SHP77 treated with DMSO at 0.1 percent for 48 hours (cell line): ENCODE measurements at places on chromosomes 6 and 20.

GRCh38 chr6:137490961-137491360, 3.2 kb downstream of the OLIG3 start:
- no peak for DNase-seq

DNA sequence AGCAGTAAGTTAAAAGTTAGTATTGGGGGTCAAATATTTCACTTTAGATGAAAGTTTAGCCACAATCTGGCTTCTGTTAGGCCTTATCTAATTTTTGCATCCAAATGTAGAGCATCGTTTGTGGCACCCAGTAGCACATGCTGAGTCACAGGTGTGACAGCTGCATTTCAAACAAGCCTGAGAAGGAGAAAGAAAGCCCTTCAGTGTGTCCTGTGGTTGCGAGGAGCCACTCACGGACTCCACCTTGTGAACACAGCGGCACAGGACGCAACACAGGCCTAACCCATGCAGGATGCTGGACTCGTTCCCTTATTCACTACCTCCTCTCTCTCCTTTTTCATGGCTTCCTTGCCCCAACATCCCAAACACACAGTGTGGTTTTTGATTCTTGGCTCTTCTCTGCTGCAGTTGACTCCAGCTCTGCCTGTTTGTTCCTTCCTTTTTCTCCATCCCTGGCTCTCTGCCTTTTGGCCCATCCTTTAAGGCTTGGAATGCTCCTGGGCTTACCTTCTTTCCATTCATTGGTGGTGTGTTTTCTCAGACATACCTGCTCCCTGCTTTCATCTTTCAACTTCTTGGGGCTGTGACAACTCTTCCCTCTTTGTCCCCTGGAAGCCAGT, 124.2 kb downstream of the SLC16A10 start:
- DNase-seq = no peak

- DNase-seq = no peak
These were observed 12.0 kb upstream of the SERPINB9 start for GRCh38 chr6:2915150-2915549.

DNA sequence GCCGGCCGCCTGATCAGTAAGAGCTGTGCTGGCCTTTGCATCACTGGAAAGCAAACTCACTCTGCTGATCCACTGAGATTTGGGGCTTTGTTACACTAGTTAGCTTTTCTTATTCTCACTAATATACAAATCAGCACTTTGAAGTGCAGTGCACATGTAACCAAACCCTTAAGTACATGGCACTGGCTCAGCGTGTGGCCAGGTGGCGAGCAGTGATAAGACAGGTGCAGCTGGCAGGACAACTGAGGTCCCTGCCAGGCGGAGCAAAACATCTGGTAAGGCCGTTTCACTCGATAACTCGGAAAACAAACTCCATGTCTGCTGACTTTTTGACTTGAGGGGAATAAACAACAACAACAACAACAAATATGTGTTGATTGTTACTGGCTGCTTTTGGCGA, 11.0 kb downstream of the GFRA4 start:
- no peak for DNase-seq

DNA sequence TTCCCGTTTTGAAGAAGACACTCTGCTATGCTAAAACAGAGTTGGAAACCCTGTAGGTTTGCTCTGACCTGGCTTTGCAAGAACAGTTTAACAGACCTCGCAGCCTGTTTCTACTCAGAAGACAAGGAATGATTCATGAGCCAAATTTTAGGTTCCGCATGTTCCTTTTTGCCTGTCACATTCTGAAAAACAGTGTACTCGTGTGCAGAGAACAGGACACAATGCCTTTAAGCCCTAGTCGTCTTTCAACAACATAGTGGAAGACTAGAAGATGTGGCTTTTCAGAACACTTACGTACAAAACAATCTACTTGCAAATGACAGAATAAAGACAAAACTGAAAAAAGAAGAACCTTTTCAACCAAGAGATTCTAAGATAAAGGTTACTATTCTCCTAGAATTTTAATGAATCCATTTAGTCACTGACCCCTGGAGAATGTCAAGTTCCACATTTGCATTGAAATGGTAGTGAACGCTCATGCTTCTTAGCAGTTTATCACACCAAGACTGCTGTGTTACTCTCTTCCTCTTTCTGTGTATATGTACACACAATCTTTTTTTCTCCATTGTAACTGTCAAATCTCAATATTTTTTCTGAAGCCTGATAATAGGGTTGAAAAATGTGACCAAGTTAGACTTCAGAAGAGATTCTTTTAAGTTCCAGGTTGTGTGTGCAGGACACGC, 220.7 kb upstream of the NRSN1 start:
- DNase-seq = no peak

- no peak for DNase-seq
These were observed 7.8 kb downstream of the NAA20 start for GRCh38 chr20:20024942-20025341.

DNA sequence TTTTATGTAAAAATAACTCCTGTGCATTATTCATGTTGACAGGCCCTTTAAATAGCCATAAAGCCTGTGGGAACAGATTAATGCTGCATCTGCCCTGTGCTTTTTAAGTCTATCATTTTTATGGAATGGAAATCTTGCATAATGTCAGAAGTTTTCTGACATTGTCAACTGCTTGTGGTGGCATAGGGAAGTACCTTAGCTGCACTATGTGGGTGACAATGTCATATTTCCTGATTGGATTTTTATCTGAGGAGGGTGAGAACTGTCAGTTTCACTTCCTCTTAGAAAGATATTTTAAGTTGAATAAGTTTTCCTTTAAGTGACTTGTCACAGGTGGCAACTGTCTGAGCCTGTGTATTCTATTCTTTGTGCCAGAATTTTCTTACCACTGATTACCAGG, 267.9 kb downstream of the PLCB1 start:
- DNase-seq = no peak

GRCh38 chr6:38975621-38976049, 72.9 kb upstream of the GLP1R start:
- DNase-seq = no peak

- no peak for DNase-seq
These were observed 1.8 kb downstream of the SEC63 start for GRCh38 chr6:107956181-107956580.

- no peak for DNase-seq
These were observed 116.5 kb downstream of the TCP11 start for GRCh38 chr6:35024551-35025054.

DNA sequence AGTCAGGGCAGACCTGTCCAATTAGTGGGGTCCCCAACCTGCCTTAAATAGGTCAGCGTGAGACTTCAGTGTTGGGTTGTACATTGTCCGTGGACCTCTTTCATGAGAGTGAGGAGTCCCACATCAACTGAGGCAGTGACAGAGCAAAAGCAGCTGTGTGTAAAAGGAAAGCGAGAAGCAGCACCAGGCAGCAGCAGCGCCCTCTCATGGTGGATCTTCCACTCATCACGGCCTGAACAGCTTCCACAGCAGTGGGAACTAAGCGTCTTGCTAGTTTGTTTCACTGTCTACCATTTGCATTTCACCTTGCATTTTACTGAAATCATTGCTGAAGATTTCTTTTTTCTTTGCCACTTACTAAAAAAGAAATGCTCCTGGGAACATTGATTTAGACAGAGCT, 333.8 kb downstream of the PKHD1 start:
- DNase-seq = no peak

DNA sequence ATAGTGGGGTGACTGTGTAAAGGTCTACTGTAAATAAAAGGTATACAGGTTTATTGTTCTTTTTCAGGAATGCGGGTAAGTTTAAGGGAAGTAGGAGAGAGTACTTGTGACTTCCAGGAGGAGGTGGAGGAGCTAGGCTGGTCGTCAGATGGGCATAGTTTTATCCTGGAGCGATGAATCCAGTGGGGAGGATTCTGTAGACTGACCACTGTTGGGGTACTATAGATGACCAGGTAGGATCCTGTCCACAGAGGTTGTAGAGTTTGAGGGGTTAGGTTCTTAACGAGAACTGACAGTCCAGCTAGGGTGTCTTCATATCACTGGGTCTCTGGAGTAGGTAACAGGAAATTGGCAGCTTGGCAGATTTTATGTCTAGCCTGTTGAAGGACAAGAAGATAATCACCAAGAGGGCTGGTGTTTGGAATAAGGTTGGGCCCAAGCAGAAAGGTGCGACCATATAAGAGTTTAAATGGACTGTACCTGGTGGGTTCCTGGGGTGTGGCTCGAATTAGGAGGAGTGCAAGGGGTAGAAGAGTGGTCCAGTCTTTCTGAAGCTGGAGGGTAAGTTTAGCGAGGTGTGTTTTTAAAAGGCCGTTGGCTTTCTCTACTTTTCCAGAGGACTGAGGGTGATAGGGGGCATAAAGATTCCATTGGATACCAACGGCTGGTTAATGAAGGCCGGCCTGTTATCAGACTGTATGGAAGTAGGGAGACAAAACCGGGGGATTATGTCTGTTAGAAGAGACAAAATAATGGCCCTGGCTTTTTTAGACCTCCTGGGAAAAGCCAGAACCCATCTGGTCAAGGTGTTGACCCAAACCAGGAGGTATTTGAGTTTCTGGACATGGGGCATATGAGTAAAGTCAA, 751.3 kb upstream of the ADGRB3 start:
- no peak for DNase-seq

- no peak for DNase-seq
These were observed 145.6 kb downstream of the GJA10 start for GRCh38 chr6:90039911-90040310.

DNA sequence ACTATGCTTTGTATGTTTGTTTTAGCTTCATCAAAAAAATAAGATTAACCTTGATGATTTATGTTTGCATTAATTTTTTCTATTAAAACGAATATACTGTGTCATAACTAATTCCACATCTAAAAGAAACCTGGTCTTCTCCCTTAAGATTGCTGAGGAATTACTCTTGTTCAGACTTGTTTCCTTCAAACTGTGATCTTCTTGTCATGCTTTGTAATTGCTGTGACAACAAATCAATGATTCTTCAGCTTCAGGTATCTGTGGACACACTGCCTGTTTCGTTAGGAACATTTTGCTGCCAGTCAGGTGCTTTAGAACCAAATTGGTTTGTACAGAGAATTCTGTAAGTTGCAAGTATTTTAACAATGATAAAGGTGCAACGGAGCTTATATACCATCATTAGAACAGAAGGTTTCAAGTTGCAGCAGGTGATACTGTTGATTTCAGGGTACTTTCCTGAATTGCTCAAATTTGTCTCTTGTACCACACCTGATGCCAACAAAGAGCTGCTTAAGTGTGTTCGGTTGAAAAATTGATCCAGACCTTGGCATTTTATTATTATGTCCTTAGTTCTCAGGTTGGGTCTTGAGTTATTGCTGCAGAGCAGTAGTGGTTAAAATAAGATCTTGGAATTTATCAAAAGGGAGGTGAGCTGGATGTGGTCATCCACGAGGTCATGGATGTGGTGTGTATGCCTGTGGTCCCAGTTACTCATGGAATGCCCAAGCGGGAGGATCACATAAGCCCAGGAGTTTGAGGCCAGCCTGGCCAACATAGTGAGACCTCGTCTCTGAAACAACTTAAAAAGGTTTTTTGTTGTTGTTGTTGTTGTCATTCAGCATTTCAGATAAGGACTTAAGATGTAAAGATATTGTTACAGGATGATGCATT, 19.5 kb downstream of the SYTL3 start:
- no peak for DNase-seq

DNA sequence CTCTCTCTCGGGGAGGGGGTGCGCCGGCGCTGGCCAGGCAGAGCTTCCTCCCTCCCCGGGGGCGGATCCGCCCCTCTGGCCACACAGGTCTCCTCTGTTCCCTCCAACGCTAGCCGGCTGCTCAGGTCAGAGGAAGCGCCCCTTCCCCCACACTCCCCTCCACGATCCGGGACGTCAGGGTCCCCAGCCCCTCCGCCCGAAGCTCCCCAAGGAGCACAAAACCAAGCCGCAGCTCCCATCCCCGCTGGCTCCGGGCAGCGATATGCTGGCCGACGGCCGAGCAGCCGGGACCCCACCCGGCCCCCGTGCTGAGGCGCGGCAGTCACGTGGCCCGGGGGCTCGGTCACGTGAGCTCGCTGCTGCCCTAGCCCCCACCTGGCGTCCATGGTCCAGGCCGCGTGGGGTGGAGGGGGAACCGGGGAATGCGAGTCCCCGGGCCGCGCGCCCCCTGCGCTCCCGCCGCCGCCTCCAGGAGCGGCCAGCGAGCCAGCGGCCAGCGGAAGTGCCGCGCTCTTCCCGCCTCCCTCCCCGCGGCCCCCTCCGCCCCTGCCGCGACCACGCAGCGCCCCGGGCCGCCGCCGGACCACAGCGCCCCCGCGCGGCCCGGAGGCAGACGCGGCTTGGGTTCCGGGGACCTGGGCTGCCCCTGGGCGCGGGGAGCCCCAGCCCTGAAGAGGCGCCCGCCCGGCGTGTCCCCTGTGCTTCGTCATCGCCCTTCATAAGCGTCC, at the start of gene SLC35B2:
Gene SLC35B2 (minus strand): TSS at position 504 of the 728 bp plus-strand sequence. CDS start 118 bp downstream, at position 386.
- no peak for DNase-seq

DNA sequence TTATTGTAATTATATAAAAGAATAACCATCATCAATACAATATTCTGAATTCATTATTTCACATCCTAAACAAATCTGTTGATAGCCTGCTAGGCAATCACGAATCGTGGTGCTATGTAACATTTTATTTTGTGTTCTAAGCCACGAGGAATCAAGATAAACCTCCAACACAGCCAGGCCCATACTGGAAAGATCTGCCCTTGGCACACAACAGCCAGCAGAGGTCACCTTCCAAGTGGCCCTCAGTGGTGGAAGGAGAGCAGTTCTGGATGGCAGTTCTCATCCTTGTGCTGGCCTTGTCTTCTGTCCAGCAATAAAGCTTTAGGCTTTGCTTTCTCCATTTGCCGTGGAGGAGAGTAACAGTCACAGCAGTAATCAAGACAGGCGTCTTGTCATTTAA, 13.2 kb downstream of the ZNF831 start:
- DNase-seq = no peak

- no peak for DNase-seq
These were observed 842.1 kb upstream of the ADGRB3 start for GRCh38 chr6:67792996-67793395.

- DNase-seq = no peak
These were observed 792 bp upstream of the MICA start for GRCh38 chr6:31402324-31403282.

DNA sequence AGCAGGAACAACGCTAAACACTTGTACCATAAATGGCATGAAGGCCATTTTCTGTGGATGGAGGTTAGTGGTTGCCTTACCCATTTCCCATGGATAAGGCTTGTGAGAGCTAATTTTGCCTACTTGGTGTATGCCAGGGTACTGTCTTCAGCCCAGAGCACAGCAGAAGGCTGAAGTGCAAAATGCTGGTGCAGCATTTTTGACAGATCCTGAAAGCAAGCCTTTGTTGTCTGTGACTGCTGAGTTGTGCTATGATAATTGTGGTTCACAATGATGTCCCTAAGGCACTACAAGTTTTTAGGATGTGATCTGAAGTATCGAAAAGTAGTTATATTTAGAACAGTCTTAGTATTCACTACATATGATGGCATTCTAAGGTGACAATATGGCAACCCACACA, 14.7 kb upstream of the HMGN3 start:
- DNase-seq = no peak

- no peak for DNase-seq
These were observed 582.1 kb upstream of the HTR1E start for GRCh38 chr6:86355271-86355670.

DNA sequence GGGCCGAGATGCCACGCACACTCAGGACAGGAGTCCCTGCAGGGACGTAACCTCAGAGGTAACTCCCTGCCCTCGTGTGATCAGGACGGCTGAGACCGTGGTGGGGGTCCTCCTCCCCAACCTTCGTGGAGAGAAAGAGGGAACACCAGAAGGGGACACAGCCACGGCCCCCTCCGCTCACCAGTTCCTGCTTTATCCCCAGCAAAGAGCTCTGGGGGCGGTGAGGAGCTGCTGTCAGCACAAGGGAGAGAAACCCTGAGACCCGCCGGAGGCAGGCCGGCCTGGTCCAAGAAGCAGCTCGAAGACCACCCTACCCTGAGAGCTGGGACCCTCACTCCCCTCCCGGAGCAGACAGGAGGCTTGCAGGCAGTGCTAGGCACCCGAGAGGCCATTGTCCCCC, 44.4 kb downstream of the SLC2A4RG start:
- no peak for DNase-seq
